ENCODE measurements at places on chromosomes 4 and X. TPM values are rescaled to one million over a fixed set of nuclear protein-coding genes. Genes with fewer than 3 reads are reported as not detected.

- no peak for DNase-seq
These were observed 54.1 kb upstream of the PRPS1 start for GRCh38 chrX:107574054-107574683.

The GPR143 gene
- 0.58 TPM for total RNA-seq

The OPHN1 gene
- total RNA-seq, result 15.6 TPM

The NPFFR2 gene
- total RNA-seq, result 0.53 TPM

GRCh38 chrX:110321670-110322069 lies 3.8 kb upstream of the AMMECR1 start:
- DNase-seq, result no peak

DNA sequence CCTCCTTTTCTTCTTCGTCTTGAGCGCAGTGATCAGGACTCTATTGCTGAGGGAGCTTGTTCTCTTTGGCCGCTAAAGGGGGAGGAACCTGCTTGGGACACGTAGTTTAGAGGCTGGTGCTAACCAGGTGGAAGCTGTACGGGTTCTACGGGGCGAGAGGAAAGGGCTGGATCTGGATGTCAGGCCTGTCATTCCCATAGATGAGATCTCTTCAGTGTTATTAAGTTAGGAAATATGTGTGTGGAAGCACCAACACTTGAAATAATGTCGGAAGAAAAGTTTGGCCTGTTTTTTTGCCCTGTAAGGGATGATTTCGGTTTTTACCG lies 643 bp downstream of the SRP72 start:
- no peak for DNase-seq

- DNase-seq, result no peak
These were observed 1311.6 kb downstream of the RAPGEF2 start for GRCh38 chr4:160414496-160414895.

DNA sequence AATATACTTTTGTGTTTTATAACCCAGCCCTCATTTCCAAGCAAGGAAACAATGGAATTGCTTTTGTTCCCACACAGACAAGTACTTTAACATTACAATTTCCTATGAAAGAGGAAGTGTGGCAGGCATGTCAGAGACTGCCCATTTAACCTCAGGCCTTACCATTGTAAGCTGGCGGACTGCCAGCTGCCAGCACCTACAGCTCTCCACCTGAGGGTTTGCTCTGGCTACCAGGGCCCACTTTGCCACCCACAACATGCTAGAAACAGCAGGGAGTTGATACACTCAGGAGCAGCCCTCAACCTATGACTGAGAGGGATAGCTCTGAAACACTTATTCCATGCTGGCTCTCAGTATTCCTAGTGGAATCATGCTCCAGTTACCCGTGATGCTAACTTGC lies 152.3 kb upstream of the PRDX4 start:
- no peak for DNase-seq

DNA sequence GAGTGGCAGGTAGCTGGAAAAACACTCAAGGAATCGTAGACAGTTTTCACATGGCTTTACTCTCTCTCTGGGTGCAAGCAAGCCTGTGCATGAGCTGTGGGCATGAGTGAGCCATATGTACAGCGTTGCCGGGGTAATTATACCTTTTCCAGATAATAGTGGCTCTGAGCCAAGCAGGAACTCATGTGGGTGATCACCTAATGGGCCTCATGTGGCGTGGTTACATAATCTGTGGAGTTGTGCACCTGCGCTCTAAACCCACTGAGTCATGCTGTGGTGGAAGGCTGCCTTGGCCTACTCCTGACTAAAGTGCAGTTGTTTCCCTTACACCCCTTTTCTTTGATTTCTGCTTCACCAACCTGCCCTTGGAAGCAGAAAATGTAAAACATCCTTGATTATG lies 1564.5 kb upstream of the PCDH10 start:
- no peak for DNase-seq

The SPIN2B gene
- 12.6 TPM for total RNA-seq

DNA sequence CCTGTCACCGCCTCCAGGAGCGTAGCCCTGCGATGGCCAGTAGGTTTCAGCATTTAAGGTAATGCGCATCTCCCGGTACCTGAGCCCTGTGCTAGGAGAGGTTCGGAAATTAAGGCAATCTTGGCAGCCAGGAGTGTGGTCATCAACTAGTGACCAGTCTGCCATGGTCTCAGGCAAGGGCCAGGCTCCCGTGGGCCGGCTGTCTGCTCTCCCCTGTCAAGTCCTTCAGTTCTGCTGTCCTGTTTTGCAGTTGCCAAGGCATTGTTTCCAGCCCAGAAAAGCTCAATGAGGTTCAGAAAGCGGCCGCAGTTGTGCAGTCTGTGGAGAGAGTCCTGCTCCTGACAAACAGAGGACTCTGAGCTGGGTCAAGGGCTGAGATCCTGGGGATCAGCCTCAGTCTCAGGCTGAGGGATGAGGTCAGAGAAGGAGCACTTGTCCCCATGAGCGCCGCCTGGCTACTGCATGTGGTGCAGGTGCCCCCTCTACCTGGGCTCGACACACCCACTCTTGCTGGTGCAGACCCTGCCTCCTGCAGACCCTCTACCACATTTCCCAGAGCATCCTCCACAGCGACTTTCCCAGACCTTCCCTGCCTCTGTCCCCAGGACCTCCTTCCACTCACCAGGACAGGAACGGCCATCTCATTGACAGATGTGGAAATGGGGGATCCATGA lies 53.4 kb upstream of the PSAPL1 start:
- DNase-seq, result no peak

DNA sequence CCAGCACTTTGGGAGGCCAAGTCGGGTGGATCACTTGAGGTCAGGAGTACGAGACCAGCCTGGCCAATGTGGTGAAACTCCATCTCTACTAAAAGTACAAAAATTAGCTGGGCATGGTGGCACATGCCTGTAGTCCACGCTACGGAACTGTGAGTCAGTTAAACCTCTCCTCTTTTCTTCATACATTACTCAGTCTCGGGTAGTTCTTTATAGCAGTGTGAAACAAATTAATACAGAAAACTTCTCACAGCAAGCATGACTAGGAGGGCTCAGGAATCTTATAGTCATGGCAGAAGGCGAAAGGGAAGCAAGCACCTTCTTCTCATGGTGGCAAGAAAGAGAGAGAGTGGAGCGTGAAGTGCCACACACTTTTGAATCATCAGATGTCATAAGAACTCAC lies 358.9 kb downstream of the NLGN4X start:
- DNase-seq, result no peak

- no peak for DNase-seq
These were observed 47.8 kb downstream of the GAB1 start for GRCh38 chr4:143384381-143384994.

- DNase-seq, result no peak
These were observed 114.4 kb downstream of the LAS1L start for GRCh38 chrX:65420154-65420553.

DNA sequence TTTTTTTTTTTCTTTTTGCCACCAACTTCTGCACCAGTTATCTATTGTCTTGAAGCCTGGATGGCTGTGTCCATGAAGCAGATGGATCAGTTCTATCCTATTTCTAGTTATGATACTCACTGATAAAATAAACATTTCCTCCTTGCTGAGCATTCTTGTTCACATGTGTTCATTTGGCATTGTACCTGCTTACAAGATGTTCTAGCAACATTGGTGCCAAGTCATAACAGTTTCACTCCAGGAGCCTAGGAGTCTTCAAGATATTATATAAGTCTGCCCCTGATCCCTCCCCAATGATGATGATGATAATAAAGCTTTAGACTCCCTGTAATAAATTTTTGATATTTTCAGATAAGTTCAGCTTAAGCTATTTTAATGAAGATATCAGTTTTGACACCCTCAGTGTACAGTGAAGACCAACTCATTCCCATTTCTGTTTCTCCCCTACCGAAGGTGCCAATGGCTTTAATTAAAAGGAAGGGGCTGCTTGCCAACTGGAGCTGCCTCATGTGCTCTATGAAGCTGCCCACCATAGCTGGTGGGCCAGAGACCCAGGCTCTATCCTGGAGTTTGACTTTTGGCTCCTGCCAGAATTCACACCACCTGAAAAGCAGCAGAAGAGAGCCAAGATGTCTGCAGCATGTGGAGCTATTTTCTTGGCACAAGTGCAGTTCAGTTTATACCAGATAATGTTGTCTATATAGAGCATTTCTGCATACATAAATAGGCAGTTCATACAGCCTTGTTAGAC lies 265.4 kb upstream of the TET2 start:
- no peak for DNase-seq

The IL1RAPL2 gene
- total RNA-seq, result 3.1 TPM

The SMIM10 gene
- 9.3 TPM for total RNA-seq

The CFP gene
- total RNA-seq, result 3.2 TPM

DNA sequence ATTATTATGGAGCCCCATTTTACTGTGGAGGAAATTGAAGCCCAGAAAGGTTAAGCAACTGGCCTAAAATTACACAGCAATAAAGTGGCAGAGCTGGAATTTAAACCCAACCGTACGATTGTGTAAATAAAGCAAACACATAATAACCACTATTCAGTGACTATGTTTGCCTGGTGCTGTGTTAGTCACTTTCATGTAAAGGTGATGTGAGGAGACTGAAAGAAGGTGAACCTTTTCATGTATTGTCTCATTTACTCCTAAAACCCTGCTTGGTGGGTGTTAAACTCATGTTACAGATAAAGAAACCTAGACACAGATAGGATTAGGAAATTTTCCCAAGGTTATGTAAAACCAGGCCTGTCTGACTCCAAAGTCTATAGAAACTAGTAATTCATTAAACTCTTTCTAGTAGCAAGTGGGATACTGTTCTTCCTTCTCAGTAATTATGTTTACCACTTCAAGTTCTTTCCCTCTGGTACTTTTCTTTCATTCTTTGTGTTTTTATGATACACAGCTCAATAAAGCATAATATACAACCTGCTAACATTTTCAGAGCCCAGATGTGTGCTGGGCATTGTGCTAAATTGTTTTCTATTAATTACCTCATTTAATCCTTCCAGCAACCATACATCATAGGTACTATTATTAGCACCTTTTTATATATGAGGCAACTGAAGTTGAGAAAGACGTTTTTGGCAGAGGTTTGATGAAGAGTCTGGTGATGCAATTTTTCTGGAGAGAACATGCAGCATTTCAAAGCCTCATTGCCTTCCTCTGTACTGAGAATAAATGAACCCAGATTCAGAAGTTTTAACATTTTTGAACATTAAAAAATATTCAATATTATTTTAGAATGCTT lies 202.7 kb downstream of the SPRY1 start:
- peak; percentile 87 for DNase-seq

The ZNF330 gene
- total RNA-seq, result 29.6 TPM

DNA sequence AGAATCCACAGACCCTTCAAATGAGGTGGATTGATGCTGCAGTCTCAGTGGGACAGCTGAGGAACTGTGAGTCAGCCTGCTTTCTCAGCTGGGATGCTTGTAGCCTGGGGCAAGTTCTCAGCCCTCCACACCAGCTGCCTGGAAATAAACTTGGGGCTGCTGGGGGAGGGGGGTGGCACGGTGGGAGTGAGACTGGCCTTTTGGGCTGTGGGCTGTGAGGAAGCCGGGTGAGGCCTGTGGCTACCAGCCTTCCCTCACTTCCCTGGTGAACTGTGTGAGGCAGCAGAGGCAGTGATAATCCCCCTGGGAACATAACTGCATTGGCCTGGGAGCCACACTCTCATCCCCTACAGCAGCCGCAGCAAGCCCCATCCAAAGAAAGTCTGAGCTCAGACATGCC lies 114.5 kb upstream of the GUCY1A1 start:
- DNase-seq, result no peak

The AGTR2 gene
- total RNA-seq, result 38.0 TPM

DNA sequence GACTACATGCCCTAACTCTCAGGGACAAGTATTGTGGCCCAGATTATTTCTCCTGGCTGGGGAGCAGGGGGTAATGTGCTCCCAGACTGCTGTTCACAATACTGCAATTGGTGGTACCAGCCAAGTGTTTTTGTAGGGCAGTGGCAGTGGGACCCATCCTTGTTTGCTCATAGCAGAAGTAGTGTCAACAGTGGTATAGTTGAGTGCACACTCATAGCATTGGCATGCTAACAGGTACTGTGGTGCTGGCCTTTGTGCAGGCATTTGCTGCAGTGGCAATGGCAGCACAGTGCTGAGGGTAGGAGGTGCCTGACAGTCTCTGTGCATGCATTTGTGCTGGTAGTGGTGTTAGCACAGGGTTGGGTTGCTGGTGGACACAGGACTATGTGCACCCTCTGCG lies 995.0 kb downstream of the SH3BGRL start:
- DNase-seq, result no peak

The ZNF185 gene
- 18.3 TPM for total RNA-seq

GRCh38 chr4:169404960-169405359 lies 134.2 kb upstream of the SH3RF1 start:
- peak; percentile 36 for DNase-seq

The PCDH7 gene
- 50.5 TPM for total RNA-seq

The MAGIX gene
- 2.6 TPM for total RNA-seq

DNA sequence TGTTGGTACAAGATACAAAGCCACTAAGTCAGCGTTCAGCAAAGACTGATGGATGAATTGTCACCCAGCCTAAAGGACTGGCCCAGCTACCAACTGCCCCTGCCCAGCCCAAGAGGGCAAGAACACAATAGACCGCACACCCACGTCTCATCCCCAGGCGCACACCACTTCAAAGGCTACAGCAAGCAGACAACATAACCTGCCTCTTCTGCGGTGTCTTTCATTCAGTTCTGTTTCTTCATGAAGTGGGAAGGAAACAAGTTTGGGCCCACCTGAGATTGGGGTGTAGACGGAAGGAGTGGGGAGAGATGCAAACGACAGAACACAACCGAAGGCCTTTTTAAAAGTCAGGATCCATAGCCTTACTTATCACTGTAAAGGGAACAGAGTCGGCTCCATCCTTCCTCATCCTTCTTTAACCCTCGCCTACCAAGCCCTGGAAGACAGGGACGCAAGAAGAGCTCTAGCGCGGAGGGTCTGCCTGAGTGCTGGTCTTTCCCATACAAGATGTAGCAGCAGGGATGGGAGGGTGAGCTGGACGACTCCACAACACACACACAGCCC lies 691 bp downstream of the SCARB2 start:
- no peak for DNase-seq

- DNase-seq, result no peak
These were observed 172.5 kb upstream of the GATB start for GRCh38 chr4:151933122-151933827.

GRCh38 chrX:117989512-117989911 lies 127.1 kb downstream of the KLHL13 start:
- no peak for DNase-seq

The EXOC1L gene
- not detected for total RNA-seq

GRCh38 chrX:138946926-138947325 lies 235.4 kb upstream of the FGF13 start:
- no peak for DNase-seq

DNA sequence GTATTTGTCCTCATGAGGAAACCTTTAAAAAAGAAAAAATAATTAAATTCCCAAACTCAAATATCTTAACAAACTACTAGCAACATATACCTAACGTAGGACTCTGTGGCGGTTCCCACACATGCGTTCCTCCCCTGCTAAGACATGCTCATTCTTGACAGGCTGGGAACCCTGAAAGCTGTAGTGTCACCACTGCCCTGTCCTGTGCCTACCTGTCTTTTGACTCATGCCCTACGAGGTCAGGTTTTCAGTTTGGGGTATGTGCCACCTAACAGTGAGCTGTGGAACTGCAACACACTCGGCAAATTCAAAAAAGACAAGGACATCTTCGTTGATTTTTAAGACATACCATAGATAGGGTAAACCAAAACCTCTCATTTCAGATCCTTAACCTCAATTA lies 17.8 kb downstream of the IDS start:
- DNase-seq, result no peak

- peak; percentile 81 for DNase-seq
These were observed 416.1 kb upstream of the FTHL17 start for GRCh38 chrX:31487951-31488350.

The CAPN6 gene
- 253 TPM for total RNA-seq

Measured in muscle of leg (tissue), 16 donors.